Activated T-cell treated with anti-CD3 and anti-CD28 coated beads, Interleukin-2, amount 50 U/mL, for 24 hours (primary cell): ENCODE measurements at places on chromosomes 1 and 21.

DNA sequence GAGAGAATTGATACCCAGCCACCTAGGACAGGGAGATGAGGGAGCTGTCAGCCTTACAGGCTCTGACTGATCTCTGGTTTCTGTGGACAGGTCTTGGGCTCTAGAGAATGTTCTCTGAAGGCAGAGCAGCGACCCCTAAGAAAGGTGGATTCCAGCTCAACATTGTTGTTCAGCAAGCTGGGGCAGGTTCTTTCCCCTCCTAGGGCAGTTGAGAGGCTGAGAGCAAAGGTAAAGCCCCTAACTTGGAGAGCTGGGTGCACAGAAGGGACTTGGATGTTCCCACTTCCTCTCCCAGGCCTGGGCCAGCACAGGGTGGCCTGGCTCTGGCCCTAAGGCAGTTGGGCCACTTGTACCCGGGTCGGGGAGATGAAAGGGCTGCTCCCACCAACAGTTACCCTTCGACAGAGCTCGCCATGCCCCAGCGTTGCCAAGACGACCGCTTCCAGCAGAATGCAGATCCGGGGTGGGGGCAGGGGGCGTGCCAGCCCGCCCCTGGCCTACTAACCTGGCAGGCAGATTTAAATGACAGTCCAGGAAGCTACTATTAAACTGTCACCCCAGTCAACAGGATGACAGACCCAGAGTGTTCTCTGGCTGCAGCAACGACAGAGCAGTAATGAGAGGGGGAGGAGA lies 31.6 kb downstream of the LRP8 start:
- no peak for DNase-seq

- no peak for DNase-seq
These were observed 2.1 kb downstream of the GNAT2 start for GRCh38 chr1:109617291-109617801.

DNA sequence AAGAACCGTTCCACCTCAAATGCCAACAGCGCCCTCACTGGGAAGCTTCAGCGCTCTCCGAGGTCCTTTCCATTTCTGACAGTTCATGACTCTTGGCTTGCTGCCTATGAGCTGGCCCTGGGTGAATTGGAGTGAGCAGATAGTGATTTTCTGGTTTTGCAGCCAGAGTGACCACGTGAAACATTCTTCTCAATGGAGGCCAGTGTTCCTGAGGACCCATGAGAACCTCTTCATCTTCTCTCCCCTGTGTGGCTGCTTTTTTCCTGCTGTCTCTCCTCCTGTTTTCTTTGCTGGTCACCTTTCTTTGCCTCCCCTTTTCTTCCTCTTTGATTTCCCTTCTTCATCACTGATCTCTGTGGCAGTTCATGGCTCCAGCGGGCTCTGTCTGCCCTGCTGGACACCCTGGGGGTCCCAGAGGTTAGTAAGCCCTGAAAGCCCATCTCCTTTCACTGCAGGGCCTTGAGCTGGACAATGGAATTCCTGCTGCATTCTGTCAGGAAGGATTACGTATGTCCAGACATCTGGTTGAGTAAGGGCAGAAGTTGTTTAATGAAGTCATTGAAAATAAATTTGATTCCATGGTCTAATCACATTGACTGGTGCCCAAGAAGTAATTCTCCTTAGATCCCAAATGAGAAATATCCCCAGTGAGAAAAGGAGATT lies 29.9 kb downstream of the VASH2 start:
- DNase-seq, result no peak

DNA sequence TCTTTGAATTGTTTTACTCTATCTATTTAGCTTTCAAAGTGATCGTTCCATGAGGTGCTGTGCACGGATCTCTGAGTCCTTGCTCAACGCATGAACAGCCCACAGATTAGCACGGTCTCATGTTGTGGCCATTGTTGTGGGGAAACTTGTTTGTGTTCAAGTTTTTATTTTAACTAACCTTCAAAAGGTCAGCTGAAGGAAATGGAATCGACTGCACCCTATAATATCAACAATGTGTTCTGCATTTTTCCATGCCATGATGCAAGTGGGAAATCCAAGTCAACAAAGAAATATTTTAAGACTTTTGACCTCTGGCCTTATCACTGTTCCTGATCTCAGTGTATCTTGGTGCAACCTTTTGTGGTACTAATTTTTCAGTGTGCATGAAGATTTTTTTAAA lies 6.1 kb downstream of the SH2D1B start:
- no peak for DNase-seq

- no peak for DNase-seq
These were observed 67.5 kb upstream of the ACTRT2 start for GRCh38 chr1:2953688-2954285.

DNA sequence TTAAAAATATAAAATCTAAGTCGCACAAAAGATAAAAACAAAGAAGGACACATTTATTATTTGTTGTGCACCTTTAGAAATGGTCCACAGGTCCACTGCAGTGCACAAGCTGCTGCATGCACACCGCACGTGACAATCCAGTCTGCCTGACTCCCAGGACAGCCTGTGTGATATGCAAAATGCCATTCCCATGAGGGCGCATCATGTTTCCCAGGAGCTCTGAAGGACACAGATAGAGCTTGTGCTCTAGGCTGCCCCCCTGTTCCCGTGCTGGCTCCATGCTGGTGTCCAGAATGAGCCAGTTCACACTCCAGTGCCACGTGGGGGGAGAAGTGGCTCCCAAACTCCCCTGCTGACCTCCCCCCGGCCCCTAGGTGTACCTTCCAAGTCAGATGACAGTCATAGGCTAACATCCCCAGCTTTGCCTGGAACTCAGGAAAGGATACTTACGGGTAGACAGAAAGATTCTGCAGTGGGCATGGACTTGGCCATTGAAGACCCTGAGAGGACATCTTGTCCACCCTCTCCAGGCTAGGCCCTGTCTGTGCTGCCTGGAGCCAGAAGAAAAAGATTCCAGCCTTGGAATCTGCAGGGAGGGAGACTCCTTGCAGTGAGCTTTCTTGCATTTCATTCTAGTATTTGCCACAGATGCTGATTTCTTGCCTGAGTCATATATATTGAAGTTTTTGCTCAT lies 26.3 kb downstream of the RAB7B start:
- DNase-seq, result no peak
